ENCODE measurements at places on chromosomes 3 and 15.
A peak's percentile ranks its signal among the peaks of the same experiment; 100 is the strongest.

GRCh38 chr3:108004647-108005046, 86.2 kb downstream of the CD47 start:
- ATAC-seq, result no peak

DNA sequence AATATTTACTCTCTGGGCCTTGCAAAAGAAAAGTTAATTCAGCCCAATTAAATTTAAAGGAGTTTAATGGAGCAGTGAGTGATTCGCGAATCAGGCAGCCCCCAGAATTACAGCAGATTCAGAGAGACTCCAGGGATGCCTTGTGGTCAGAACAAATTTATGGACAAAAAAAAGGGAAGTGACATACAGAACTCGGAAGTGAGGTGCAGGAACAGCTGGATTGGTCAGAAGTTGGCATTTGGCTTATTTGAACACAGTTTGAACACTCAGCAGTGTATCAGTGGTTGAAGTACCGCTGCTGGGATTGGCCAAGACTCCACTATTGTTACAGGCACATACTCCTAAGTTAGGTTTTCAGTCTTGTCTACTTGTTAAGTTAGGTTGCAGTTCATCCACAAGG, 145.0 kb upstream of the GAP43 start:
- ATAC-seq, result no peak

GRCh38 chr3:165194511-165195240, 1.5 kb downstream of the SLITRK3 start:
- no peak for ATAC-seq

- no peak for ATAC-seq
Measured at GRCh38 chr3:15861163-15861562, 63.4 kb upstream of the ANKRD28 start.

DNA sequence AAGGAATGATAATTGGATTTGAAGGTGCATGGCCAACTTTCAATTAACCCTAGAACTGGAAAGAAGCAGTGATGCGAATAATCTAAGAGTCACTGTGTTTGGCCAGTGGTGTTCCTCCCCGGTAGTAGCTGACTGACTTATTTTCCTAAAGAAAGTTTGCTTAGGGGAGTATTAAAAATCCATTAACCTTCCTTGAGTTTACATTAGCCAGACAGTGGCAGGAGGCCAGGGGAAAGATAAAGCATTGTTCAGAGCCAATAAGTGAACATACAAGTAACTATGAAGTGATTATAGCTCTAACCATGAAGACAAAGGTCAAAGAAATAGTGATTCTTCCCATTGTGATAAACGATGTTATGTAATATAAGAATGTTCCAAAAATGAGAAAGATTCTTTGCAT, 8.9 kb upstream of the TMEM202 start:
- ATAC-seq, result no peak

DNA sequence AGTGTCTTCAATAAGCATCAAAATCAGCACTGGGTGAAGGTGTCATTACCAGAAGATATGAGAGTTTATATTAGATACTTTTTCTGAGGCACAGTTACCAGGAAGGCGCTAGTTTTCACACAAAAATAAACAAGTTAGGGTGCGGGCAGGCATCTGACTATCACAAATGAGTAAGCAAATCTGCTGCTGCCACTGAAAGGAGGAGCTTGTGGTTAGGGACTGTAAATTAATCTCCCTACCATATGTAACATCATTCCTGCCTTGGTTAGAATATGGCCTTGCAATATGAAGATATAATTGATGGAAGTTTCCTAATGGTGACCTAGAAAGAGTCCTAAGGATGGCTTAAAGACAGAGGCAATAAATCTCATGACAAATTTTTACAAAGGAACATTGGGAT, 19.5 kb upstream of the EID1 start:
- no peak for ATAC-seq

- ATAC-seq, result no peak
Measured at GRCh38 chr3:50623840-50624474, 7.0 kb downstream of the MAPKAPK3 start.

GRCh38 chr15:93617443-93617842, 528.4 kb upstream of the RGMA start:
- no peak for ATAC-seq

DNA sequence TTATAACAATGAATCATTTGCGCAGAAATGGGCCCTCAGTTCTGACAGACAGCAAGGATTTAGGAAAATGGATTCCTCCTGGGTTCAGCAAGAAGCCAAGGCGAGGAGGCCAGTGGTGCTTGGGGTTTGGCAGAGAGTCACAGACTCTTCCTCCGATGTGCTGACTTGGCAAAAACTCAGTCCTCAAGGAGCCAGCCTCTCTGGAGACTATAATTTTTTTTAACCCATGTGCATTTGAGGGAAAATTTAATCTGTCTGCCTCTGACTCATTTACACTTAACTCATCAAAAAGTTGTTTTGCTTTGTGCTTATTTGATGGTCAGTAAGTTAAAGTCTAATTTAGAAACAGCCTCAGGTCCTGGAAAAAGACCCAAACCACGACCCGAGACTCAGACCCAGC, 34.2 kb upstream of the SLC24A5 start:
- ATAC-seq, result no peak

GRCh38 chr3:140296796-140297352, 361.9 kb downstream of the CLSTN2 start:
- no peak for ATAC-seq

DNA sequence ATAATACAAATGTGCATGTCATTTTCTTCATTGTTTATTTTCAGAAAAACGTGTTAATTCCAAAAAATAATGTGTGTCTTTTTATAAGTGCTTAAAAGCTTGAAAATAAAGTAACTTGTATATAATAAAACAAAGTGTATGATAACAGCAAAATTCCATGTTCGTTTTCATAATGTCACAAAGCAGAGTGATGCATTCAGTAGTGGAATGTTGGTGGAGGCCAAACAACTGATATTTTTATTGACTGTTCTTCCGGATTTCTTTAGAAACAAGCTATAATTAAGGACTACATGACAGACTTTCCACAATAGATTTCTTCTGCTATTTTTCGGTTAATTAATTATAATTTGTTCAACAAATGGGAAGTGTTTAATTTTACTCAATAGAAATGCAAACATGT, 412.7 kb downstream of the GABRG3 start:
- no peak for ATAC-seq

GRCh38 chr3:197736491-197737318, at the start of gene RUBCN:
Gene RUBCN (minus strand): TSS chr3:197736904. CDS start chr3:197736719, 185 bp downstream.
- ATAC-seq, result peak; percentile 99
